ENCODE measurements at places on chromosomes 12 and 14.
A peak's percentile ranks its signal among the peaks of the same experiment; 100 is the strongest.

- DNase-seq = peak; percentile 68
Observed at GRCh38 chr12:108565976-108566375, 3.6 kb downstream of the ISCU start.

DNA sequence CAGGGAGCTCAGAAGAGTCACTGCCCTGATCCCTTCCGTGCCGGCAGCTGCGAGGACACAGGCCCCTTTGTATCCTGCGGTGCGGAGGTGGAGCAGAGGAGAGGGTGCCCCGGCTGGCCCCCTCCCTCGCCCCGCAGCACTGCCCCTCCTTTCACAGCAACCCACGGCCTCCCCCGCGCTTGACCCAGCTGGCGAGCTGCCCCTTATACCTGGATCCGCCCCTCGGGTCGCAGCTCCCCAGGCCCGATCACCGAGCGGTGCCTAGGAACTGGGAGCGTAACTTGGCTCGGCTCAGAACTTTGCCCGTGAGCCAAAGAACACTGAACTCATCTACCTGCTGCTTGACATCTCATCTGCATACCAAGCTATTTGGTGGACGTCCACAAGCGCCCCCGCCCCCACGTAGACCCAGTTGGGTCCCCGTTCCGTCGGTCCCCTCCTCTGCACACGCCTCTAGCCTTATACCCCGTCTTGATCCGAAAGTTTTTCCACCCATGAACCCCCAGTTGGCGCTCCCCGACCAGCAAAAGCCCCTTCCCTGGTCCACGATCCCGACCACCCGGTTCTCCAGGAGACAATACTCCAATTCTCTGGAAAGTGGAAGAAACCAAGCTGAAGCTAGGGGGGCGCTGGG is 697 bp upstream of the DNAJC14 start:
- DNase-seq = peak; percentile 57

- no peak for DNase-seq
Observed at GRCh38 chr12:70372881-70373280, 6.8 kb downstream of the KCNMB4 start.

GRCh38 chr12:65662590-65662989 is 161.7 kb upstream of the HMGA2 start:
- DNase-seq = no peak

DNA sequence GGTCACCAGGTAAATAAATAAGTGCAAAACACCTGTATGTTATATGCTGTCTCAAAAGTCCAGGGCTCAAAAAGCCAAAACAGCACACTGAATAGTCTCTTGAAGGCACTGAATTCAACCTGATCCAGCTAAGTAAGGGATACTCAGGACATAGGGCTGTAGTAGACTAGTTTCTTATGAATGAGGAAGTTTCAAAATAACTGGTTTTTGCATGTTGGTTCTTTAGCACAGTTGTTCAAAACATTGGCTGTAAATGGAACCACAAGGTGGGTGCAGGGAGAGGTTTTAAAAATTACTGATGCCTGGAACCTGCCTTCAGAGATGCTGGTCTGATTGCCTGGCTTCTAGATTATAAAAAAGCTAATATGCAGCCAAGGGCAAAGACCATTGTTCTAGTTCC is 34.1 kb downstream of the NDUFA12 start:
- DNase-seq = no peak

DNA sequence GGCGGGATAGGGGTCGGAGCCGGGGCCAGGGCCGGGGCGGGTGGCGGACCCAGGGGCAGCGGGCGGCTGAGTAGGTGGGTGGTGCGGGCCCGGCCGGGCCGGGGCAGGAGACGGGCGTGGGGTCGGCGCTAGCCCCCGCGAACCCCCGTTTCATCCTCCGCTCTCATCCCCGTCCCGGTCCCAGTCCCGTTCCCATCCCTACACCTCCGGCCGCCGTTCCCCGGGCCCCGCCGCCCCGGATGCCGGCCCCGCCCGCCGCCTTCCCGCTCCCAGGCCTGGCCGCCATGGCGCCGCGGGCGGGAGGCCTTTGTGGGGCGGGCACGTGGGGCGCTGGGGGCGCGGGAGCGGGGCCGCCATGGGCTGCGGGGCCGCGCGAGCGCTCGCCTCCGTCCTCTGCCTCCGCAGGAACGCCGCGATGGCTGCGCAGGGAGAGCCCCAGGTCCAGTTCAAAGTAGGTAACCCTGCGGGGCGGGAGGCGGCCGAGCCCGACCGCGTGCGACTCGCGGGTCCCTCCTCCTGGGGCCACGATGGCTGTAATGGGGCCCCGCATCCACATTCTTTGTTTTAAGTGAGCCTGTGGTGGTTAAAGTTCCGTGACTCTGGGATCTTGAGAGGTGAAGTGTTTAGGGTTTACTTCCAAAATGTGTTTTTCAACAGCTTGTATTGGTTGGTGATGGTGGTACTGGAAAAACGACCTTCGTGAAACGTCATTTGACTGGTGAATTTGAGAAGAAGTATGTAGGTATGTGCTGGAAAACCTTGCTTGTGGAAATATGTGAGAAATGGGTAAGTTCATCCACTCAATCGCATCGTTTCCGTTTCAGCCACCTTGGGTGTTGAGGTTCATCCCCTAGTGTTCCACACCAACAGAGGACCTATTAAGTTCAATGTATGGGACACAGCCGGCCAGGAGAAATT is 572 bp downstream of the RAN start:
- DNase-seq = peak; percentile 54

DNA sequence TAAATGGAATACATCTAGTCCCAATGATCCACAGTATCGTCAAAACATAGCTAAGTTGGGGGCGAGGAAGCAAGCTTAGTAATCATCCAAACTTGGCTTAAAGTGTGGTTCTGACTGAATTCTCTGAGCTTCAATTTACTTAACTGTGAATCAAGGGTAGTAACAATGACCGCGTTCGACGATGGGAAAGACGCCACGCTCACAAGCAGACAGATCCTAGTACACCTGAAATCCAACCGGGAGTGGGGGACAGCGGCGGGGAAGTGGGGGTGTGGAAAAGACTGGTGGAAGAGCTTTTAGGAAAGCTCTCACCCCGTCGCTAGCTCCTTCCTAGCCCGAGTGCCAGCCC is 433 bp downstream of the COX16 start:
- DNase-seq = no peak

DNA sequence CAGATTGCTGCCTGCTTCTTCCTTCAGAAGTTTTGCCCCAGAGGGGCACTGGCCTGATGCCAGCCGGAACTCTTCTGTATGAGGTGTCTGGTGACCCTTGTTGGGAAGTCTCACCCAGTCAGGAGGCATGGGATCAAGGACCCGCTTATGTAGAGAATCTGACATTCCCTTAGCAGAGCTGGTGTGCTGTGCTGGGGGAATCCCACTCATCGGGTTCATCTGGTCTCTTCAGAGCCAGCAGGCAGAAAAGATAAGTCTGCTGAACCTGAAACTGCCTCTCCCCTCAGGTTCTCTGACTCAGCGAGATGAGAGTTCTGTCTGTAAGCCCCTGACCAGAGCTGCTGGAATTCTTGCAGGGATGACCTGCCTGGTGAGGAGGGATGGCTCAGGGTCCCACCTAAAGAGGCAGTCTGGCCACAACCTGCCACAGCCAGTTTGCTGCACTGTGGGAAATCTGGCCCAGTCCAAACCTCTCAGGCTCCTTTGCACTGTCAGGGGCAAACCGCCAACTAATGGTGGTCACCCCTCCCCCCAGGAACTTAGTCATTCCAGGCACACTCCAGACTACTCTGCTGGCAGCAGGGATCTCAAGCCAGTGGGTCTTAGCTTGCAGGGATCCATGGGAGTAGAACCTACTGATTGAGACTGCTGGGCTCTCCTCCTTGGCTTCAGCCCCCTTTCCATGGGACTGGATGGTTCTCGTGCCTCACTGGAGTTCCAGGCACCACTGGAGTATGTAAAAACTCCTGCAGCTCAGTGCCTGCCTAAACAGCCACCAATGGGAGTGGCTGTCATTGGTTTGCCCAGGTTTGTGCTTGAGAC is 4.1 kb downstream of the CLEC2D start:
- peak; percentile 91 for DNase-seq

- no peak for DNase-seq
Observed at GRCh38 chr12:131720241-131720640, 9.4 kb downstream of the SFSWAP start.

DNA sequence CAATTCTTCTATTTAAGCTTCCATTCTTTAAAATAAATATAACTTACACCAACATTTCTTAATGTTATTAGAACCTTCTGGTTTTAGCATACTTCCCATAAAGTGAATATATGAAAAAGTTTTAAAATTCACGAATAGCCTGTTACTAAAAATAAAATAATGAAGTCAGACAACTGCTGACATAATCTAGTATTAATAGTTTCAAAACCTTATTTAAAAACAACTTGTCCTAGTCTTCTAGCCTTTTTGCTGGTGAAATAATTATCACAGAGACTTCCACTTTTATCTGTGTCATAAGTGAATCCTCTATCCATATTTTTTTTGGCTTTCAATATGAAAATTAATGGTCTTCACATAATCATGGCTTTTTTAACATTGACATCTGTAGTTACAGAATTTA is 93.8 kb upstream of the MON2 start:
- DNase-seq = no peak

- no peak for DNase-seq
Observed at GRCh38 chr12:109109746-109110350, 6.5 kb upstream of the ACACB start.

GRCh38 chr12:112584266-112584722 is 165.5 kb downstream of the PTPN11 start:
- no peak for DNase-seq

DNA sequence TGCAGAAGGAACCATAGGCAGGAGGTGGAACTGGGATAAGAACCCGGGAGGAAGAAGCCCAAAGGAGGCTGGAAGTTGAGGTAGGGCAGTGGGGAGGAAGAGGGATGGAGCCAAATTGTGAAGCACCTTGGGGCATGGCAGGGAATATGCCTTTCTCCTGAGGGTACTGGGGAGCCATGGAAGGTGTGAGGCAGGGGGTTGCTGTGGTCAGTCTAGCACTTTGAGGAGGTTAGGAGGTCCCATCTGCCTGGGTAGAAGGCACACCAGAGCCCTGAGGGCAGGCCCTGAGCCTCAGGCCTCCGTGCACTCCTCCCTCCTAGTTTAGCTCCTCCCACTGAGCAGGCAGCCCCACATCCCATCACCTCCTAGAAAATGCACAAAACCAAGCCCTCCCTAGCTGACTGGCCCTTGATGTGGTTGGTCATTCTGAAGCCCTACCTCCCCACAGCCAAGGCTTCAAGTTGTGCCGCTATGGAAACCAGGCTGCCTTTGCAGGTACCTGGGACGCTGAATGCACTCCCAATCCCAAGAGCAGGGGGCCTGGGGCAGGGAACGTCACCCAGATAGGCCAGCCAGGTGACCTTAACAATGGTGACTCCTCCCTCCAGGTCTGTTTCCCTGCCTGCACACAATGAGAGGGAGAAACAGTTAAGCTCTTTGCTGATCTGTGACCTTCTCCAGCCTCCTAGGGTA is 15.1 kb downstream of the PHETA1 start:
- DNase-seq = no peak

DNA sequence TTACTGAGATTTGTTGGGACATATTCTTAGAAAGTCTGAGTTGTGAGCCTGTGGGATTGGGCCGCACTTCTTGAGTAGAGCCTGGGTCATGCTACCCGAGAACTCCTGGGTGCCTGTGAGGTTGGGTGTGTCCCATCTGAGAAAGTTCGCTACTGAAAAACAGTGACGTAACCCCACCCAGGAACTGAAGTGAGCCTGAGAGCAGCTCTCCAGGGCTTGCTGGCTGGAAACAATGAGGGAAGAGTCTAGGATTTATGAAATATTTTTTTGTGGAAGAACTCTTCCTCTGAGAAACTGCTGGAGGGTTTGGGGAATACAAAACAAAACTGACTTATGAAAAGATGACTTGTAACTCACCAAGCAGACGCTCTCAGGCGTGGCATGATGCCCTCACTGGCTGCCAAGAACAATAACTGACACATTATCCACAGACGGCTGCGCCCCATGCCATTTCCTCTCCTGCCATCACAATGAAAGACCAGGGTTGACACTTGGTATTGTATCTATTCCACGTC is 69.2 kb downstream of the RASSF3 start:
- peak; percentile 21 for DNase-seq

DNA sequence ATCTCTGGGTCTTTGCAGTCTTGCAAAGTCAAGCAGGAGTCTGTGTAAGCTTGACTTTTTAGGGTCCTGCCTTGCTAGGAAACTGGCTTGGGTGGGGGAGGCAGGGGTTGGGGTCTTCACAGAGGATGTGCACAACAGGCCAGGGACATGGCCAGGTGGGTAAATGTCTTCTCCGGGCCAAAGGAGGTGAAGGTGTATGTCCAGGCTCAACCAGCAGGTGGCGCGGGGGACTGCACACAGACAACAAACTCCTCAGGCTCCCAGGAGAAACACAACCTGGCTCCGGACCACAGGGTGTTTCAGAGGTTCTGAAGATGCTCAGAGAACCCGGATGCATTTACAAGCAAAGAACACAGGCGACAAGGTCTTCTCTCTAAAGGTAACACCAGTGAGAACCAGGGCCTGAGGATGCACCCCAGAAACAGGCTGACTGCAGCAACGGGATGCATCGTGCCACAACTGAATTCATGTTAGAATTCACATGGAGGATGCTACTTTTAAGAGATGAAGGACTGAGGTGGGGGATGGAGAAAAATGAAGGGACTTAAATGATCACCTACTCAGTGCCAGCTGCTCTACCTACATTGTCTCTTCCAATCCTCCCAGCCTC is 56.0 kb downstream of the PLEKHG3 start:
- peak; percentile 86 for DNase-seq

- no peak for DNase-seq
Observed at GRCh38 chr12:54012631-54013409, 4.0 kb downstream of the HOXC8 start.

GRCh38 chr12:21814327-21814726 is 39.8 kb upstream of the KCNJ8 start:
- no peak for DNase-seq

GRCh38 chr12:122029620-122030423 is 8.1 kb downstream of the BCL7A start:
- no peak for DNase-seq

GRCh38 chr12:31507966-31508365 is 83.0 kb downstream of the DENND5B start:
- no peak for DNase-seq

DNA sequence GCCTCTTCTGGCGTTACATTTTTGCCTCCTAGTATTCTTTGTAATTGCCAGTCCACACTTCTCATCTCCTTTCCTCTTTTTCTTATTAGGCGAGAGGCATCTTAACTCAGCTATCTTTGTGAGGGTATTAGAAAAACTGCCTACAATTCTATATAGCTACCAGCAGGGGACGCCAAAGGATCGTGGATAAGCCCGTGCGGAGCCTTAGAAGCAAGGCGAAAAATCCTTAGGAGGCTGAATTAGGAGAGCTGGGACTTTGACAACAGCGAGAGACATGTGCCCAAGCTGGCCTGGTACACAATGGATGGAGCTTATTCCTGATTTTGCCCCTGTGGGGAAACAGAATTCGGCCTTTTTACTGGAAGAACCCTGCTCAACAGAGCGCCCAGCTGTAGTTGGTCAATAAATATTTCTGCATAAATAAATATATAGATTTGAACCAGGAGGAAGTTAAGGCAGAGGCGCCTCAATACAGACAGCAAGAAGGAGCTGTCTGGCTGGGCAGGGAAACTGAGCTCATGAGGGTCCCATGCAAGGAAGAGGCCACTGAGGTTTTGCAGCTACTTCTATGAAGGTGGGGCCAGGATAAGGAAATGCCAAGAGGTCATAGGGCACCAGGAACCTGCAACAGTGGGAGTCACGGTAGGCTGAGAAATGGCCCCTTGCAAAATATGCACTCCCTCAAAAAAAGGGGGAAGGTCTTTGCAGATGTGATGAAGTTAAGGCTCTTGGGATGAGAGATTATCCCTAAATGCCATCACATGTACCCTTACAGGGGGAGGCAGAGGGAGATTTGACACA is 14.6 kb upstream of the RBM19 start:
- DNase-seq = peak; percentile 61
